Activated naive CD8-positive, alpha-beta T cell treated with anti-CD3 and anti-CD28 coated beads, Interleukin-2, amount 50 U/mL, for 24 hours (primary cell): ENCODE measurements at places on chromosomes 12 and 14.

GRCh38 chr12:63480186-63480585 is 188.1 kb downstream of the DPY19L2 start:
- peaks cover 3% of the 10 kb centered on the region for H3K27me3 ChIP-seq
- no peak overlapping the region for H3K27ac ChIP-seq
- no peaks in the 10 kb centered on the region for H3K4me1 ChIP-seq
- no peak overlapping the region for H3K4me3 ChIP-seq
- H3K36me3 ChIP-seq: no peaks in the 10 kb centered on the region
- DNase-seq: no peak

GRCh38 chr12:28742791-28743190 is 406.3 kb upstream of the FAR2 start:
- H3K27ac ChIP-seq: no peak overlapping the region
- DNase-seq: no peak
- no peak overlapping the region for H3K4me3 ChIP-seq
- peaks cover 5% of the 10 kb centered on the region for H3K27me3 ChIP-seq

DNA sequence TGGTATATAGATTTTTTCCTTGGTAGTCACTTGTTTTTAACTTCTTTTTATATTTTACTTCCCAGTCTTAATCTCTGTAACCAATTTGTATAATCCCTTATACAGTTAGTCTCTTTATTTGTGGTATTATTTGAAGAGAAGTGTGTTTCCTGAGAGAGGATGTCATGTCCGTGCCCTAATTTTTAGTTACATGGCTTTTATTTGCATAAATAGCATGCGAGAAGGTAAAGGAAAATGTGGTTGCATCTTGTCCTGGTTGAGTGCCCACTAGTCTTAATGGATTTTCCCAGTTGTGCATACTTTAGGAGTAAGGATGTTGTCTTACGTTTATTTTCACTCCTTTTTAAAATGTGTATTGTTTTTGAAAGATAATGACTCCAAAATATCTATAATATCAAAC is 27.5 kb downstream of the RAP1B start:
- H3K4me1 ChIP-seq: peaks cover 98% of the 10 kb centered on the region
- H3K27ac ChIP-seq: peak overlapping the region; percentile 1
- H3K4me3 ChIP-seq: no peak overlapping the region
- H3K36me3 ChIP-seq: peaks cover 21% of the 10 kb centered on the region

- peak overlapping the region; percentile 99 for H3K27ac ChIP-seq
- H3K27me3 ChIP-seq: no peaks in the 10 kb centered on the region
- H3K36me3 ChIP-seq: peaks cover 64% of the 10 kb centered on the region
- peak overlapping the region; percentile 93 for H3K4me3 ChIP-seq
Measured at GRCh38 chr12:6961278-6961694, 9.2 kb downstream of the PHB2 start.

DNA sequence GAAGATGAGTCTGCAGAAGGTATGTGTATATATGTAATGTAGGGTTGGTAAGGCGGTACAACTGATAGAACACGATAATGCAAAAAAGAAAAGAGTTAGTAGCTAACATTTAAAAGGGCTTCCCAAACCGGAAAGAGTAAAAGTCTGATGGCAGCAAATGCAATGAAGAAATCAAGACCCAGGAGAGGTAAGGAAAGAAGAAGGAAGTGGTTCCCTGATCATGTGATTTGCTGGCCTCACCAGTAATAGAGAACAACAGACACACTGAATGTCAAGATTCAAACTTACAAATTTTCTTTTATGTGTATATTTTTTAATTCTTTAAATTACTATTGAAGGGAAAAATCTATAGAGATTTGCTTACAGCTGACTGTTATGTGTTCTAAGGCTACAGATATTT is 18.4 kb downstream of the ZFC3H1 start:
- peaks cover 58% of the 10 kb centered on the region for H3K36me3 ChIP-seq
- peaks cover 41% of the 10 kb centered on the region for H3K4me1 ChIP-seq
- H3K4me3 ChIP-seq: no peak overlapping the region
- H3K27me3 ChIP-seq: no peaks in the 10 kb centered on the region

GRCh38 chr12:112950701-112951100 is 12.4 kb downstream of the OAS3 start:
- no peaks in the 10 kb centered on the region for H3K4me1 ChIP-seq
- DNase-seq: no peak
- H3K27ac ChIP-seq: no peak overlapping the region
- no peak overlapping the region for H3K4me3 ChIP-seq
- no peaks in the 10 kb centered on the region for H3K27me3 ChIP-seq
- peaks cover 45% of the 10 kb centered on the region for H3K36me3 ChIP-seq

GRCh38 chr12:18721452-18721851 is 16.4 kb downstream of the PLCZ1 start:
- no peaks in the 10 kb centered on the region for H3K27me3 ChIP-seq
- no peak for DNase-seq
- no peaks in the 10 kb centered on the region for H3K36me3 ChIP-seq
- H3K4me1 ChIP-seq: no peaks in the 10 kb centered on the region
- no peak overlapping the region for H3K27ac ChIP-seq

- peaks cover 5% of the 10 kb centered on the region for H3K36me3 ChIP-seq
- peak within 1 kb of the TSS; percentile 93 for H3K4me3 ChIP-seq
- peaks cover 45% of the 10 kb centered on the region for H3K4me1 ChIP-seq
- peak within 1 kb of the TSS; percentile 90 for H3K27ac ChIP-seq
Measured at GRCh38 chr12:1594261-1595025, at the start of gene FBXL14. FBXL14 (minus strand) TSS chr12:1594581; CDS start chr12:1594066, 515 bp downstream.

GRCh38 chr12:116537101-116537904 is 21.9 kb upstream of the MAP1LC3B2 start:
- H3K36me3 ChIP-seq: no peaks in the 10 kb centered on the region
- DNase-seq: peak; percentile 25
- H3K4me3 ChIP-seq: peak overlapping the region; percentile 34
- peaks cover 60% of the 10 kb centered on the region for H3K4me1 ChIP-seq

GRCh38 chr12:90909069-90909770 is 45.8 kb downstream of the CCER1 start:
- no peaks in the 10 kb centered on the region for H3K36me3 ChIP-seq
- H3K4me3 ChIP-seq: no peak overlapping the region
- no peak for DNase-seq
- no peaks in the 10 kb centered on the region for H3K27me3 ChIP-seq
- H3K4me1 ChIP-seq: no peaks in the 10 kb centered on the region
- no peak overlapping the region for H3K27ac ChIP-seq
